Non-pigmented ciliary epithelial cell (primary cell): ENCODE measurements at places on chromosomes 11 and 22.
A peak's percentile ranks its signal among the peaks of the same experiment; 100 is the strongest.

DNA sequence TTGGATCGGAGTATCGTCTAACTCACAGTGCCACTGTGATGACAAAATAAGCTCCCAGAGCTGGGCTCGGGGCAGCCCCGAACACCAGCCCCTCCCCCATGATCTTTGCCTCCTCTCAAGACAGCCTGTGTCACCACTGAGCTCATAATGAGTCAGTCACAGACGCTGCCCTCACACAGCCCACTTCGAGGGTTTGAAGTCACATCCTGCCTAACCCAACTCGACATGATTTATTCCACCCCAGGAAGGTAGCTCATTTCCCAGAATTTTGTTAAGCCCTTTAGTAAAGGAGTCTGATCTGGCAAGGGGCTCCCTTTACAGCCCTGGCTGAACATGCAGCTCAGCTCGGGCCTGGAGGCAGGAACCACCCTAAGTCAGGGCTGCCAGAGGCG lies 22.8 kb downstream of the MYH9 start:
- peak; percentile 77 for DNase-seq

DNA sequence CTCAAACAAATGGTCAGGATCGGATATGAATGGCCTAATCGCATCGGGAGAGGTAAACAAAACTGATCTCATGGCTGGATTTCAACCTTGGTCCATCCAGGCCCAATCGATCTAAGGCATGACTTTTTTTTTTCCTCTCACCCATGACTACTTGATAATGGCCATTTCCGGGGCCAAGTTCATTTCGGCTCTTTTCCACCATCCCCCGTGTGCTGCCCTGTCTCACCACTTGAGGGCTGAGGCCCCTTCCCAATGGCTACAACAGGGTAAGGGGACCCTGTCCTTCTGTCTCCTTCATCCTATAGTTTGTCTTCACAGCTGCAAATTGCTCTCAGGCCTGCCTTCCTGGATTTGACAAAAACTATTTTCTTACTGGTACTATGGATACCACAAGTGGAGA lies 26.7 kb downstream of the GRAP2 start:
- no peak for DNase-seq

DNA sequence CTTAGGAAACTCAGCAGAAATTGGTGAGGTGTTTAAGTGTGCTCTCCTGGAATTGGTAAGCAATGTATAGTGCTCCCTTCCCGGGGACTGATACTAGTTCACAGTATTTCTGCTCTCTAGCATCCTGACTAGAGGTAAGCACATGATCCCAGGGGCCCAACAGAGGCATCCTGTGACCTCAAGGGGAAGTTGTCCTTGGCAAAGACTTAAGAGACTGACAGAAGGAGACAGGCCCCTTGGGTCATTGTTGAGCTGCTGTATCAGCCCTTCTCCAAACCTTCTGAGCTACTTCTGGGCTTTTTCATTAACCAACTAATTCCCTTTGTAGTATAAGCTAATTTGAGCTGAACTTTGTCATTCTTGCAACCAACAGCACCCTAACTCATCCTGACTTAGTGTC lies 4.3 kb upstream of the TBC1D22A start:
- DNase-seq, result no peak

- no peak for DNase-seq
Observed at GRCh38 chr11:936199-936598, 10.5 kb downstream of the AP2A2 start.

DNA sequence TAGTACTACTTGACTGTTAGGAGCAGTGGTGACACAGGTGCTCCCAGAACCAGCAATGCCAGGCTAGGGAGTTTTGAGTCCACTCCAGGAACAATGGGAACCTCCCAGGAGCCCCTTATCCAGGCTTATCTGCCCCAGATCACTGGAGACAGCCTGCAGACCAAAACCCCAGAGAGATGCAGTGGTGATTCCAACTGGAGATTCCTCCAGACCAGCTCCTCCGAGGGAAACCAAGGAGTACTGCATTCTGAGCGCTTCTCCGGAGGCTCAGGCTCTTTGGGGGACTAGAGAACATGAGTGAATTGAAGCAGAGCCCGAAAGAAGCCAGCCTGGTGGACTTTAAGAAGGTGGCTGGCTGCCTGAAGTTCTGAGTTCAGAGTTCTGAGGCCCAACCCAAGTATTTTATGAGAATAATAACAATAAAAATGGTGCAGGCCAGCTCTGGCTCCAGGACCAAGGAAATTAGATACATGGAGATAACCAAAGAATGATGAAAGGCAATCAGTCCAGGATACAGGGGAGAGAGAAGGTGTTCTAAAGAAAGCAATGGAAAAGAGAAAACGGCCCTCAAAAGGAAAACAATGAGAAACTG lies 1.3 kb upstream of the TMEM25 start:
- DNase-seq, result no peak

DNA sequence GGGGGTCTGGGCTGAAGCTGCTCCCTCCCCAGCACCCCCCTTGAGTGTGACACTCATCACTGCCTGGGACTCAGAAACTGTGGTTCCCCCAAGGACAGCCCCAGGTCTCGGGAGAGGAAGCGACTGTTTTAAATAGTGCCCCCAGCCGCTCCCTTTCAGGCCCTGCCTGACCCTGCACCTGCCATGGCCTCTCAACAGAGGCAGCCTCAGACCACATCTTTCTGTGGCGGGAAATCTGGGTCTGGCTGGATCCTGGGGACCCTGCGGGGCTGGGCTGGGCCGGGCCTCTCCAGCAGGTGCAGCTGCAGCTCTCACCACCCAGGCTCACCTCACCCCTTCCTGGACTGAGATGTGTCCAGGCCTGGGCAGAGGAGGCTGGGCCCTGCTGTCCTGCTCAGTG lies 3.7 kb upstream of the IGLL1 start:
- no peak for DNase-seq
